ENCODE measurements at places on chromosomes 13 and 19.

DNA sequence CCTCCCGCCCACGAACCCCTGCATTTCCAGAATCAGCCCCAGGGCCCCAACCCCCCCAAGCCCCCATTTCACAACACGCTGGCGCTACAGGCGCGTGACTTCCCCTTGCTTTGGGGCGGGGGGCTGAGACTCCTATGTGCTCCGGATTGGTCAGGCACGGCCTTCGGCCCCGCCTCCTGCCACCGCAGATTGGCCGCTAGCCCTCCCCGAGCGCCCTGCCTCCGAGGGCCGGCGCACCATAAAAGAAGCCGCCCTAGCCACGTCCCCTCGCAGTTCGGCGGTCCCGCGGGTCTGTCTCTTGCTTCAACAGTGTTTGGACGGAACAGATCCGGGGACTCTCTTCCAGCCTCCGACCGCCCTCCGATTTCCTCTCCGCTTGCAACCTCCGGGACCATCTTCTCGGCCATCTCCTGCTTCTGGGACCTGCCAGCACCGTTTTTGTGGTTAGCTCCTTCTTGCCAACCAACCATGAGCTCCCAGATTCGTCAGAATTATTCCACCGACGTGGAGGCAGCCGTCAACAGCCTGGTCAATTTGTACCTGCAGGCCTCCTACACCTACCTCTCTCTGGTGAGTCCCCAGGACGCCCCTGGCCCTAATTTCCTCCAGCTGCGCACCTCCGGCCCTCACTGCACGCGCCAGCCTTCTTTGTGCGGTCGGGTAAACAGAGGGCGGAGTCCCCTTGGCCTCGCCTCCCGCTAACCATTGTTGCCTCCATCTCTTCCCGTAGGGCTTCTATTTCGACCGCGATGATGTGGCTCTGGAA lies at the start of gene FTL:
TSS of gene FTL (plus strand) at position 270 of the 766 bp plus-strand sequence. CDS start at position 469, 199 bp downstream.
- peak; percentile 87 for DNase-seq

DNA sequence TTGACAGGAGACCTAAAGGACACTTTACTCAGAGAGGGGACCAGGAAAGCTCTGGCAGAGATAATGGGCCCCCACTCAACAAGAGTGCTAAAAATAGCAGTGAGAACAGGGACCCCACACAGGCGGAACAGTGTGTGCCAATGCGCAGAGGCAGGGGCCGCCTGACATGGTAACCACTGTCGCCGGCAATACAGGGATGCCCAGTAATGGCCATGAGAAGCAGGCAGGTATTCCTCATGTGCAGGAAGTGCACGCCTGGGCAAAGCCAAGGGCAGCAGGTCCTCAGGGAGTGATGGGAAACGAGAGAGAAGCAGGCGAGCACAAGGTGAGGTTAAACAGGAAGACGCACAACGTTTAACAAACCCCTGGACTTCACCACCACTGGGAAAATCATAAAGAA lies 757.1 kb downstream of the LIG4 start:
- no peak for DNase-seq

DNA sequence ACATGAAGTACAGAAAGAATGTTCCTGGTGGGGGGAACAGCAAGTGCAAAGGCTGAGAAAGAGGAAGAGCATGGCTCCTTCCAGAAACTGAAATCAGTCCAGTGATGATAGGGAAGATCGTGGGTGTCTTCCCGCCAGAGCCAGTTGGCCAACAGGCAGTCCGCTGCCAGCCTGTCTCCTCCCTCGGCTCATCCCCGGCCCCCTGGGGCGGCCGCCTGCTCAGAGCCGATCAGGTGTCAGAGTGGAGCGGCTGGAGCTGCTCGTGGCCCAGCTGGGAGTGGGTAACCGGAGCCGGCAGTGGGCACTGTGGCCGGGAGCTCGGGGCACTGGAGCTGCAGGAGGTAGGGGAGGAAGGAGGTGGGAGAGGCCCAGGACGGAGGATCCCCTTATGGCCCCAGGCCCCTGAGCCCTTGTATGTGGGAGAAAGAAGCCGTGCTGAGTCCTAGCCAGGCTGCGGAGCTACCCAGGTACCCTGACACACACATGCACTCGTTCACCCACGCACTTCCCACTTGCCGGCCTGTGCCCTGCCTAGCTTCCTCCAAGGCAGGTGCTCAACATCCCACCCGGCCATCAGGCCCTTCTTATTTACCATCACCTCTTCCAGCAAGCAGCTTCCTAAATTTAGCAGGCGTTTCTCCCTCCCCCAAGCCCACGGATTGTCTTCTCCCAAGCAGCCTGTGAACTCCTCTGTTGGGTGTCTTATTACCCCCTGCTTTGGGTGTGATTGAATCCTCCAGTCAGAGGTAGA lies 1.7 kb downstream of the ANKRD24 start:
- DNase-seq = peak; percentile 6

DNA sequence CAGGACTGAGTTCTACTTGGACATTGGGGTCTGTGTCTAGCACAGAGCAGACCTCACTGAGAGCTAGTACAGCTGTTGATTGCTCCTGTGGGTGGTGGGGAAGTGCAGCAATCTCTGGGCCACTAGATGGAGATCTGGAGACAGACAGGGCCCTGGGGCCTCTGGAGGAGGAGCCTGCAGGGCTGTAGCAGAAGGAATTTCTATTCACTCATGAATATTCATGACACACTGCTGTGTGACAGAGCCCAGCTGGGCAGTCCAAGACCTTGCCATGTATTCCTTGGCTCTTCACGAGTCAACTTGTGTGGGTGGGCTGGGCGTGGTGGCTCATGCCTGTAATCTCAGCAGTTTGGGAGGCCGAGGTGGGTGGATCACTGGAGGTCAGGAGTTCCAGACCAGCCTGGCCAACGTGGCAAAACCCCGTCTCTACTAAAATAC lies 37.5 kb downstream of the SUGP2 start:
- DNase-seq = peak; percentile 42

DNA sequence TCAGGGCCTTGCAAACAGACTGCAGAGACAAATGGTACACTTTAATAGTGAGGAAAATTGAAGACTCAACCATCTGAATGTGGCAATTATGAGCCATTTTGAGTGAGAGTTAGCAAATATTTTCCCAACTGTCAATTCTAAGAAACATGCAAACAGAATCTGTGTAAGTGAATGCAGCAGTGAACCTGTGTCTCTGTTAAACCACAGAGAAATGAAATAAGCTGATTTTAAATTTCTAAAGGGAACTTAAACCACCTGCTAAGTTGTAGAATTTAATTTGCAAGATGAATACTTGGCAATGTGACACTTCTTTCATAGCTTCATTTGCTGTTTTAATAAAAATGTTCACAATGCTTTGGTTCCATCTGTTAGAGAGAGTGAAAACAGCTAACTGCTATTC lies 42.0 kb upstream of the TDRD3 start:
- DNase-seq = peak; percentile 4

- no peak for DNase-seq
Observed at GRCh38 chr13:59690857-59691500, 472.7 kb downstream of the DIAPH3 start.

DNA sequence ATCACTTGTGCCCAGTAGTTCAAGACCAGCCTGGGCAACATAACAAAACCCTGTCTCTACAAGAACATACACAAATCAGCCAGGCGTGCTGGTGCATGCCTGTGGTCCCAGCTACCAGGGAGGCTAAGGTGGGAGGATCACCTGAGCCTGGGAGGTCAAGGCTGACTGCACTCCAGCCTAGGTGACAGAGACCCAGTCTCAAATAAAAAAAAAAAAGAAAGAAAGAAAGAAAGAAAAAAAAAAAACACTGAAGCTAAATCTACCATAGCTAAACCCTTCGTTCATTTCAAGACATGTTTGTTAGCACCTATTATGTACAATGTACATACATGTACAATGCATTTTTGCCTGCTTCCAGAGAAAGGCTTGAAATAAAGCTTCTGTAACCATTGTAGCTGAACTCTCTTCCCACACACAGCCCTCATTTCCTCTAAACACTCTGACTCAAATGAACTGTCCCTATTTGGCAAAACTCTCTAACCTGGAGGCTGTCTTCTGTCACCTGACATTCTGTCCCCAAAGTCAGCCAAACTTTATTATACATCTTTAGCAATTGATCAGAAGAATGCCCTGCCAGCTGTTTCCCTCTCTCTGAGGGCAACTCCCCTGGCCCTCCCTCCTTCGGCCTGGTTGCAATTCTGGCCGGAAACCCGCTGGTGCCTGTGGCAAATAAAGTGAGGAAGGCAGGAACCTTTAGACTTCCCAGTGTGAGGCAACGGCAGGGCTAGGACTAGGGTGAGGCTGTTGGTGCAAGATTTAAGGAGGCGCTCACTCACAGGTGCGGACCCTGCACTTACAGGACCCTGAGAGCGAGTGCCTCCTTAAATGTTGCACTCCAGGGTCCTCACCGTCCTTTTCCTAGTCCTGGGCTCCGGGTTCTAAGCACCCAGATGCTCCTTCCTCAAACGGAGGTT lies 1.8 kb downstream of the ETHE1 start:
- DNase-seq = no peak

DNA sequence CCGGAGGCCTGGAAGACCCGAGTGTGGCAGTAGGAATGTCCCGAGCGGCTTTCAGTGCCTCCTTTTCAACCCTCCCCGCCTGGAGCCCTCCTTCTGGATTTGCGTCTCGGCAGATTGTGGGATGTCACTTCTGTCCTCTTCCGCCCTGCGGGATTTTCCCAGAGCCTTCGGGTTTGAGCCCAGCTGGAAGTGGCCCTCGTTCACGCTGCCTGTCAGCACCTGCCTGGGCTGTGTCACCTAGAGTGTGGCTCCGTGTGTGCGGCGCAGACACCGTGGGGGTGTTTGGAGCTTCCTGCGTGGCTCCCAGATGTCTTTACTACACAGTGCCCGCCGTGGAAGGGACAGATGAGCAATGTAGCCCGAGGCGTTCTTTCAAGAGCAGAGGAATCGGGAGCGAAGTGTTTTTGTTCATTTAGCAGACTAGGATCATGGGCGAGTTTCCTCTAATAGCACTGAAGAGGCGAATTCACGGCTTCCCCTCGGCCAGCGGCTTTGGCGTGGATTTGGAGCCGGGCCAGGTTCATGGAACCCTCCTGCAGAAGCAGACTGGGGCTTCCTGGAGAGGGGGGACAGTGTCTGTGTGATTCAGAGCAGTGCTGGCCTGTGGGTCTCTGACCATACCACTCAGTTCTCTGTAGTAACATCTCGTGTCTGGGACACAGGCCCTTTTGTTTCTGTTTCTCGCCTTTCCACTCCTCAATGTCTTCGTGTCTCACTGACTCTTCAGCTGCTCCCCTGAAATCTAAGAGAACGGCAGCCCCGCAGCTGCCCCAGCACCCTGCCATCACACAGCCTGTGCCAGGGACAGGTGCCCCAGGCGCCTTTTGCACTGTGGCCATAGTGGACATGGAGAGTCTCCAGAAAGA lies 68.0 kb downstream of the KDM4B start:
- DNase-seq = no peak

GRCh38 chr19:8128551-8128950 lies 20.8 kb downstream of the FBN3 start:
- no peak for DNase-seq

Data from NCI-H2227 treated with DMSO at 0.1 percent for 48 hours (cell line).